Posterior cingulate gyrus (tissue), 11 donors: ENCODE measurements at places on chromosomes 7 and 10.
A peak's percentile ranks its signal among the peaks of the same experiment; 100 is the strongest.

GRCh38 chr7:12303495-12303894 is 92.4 kb downstream of the TMEM106B start:
- DNase-seq, result no peak

- DNase-seq, result no peak
These were observed 21.8 kb downstream of the NKX6-2 start for GRCh38 chr10:132764108-132764507.

- no peak for DNase-seq
These were observed 254.7 kb upstream of the PTER start for GRCh38 chr10:16182144-16182543.

DNA sequence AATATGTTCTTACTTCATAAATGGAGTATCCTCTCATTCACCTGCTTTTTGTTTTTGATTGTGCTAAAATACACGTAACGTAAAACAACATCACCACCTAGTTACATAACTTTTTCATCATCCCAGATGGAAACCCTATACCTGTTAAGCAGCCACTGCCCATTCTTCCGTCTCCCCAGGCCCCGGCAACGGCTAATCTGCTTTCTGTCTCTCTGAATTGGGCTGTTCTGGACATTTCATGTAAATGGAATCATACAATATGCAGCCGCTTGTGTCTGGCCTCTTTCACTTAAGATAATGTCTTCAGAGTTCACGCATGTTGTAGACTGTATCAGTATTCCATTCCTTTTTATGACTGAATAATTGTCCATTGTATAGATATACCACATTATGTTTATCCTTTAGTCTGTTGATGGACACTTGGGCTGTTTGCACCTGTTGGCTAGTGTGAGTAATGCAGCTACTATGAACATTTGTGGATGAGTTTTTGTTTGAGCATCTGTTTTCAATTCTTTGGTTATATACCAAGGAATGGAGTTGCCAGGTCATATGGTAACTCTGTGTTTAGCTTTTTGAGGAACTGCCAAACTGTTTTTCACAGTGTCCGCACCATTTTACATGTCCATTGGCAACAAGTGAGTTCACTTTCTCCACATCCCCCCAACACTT is 14.1 kb upstream of the SUN1 start:
- no peak for DNase-seq

GRCh38 chr10:36943544-36943943 is 181.9 kb upstream of the ANKRD30A start:
- no peak for DNase-seq

GRCh38 chr10:34498821-34499220 is 316.3 kb downstream of the PARD3 start:
- no peak for DNase-seq

- DNase-seq, result no peak
These were observed 319.3 kb upstream of the CACNA2D1 start for GRCh38 chr7:82762880-82763279.

DNA sequence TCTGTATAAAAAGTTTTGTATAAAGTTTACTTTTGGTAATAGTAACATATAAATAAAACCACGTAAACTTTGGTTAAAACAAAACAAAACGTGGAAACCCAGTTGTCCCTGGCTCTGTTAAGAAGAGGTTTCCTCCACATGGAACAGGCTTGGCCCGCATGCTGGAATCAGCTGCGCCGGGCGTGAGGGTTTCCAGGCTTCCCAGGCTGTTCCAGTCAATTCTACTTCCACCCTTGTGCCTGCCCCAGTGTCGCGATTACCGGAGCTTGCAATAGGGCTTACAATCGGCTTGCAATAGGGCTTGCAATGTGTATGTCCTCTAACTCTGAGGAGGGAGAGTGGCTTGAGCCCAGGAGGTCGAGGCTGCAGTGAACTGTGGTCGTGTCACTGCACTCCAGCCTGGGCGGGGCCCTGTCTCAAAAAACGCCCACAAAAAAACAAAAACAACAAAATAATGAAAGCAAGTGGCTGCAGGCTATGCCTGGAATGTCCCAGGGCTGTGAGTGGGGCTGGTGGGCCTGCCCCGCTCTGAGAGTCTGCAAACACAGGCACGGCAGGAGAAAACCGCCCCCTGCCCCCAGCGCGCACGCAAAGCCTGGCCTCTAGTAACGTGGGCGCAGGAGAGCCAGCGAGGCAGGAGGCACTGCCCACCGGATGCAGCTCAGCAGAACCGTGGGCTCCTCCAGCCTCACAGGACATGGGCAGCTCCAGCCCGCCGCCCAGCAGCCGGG is 16.3 kb downstream of the CYP2W1 start:
- no peak for DNase-seq

- no peak for DNase-seq
These were observed 595.0 kb downstream of the ARL4A start for GRCh38 chr7:13282377-13282980.

DNA sequence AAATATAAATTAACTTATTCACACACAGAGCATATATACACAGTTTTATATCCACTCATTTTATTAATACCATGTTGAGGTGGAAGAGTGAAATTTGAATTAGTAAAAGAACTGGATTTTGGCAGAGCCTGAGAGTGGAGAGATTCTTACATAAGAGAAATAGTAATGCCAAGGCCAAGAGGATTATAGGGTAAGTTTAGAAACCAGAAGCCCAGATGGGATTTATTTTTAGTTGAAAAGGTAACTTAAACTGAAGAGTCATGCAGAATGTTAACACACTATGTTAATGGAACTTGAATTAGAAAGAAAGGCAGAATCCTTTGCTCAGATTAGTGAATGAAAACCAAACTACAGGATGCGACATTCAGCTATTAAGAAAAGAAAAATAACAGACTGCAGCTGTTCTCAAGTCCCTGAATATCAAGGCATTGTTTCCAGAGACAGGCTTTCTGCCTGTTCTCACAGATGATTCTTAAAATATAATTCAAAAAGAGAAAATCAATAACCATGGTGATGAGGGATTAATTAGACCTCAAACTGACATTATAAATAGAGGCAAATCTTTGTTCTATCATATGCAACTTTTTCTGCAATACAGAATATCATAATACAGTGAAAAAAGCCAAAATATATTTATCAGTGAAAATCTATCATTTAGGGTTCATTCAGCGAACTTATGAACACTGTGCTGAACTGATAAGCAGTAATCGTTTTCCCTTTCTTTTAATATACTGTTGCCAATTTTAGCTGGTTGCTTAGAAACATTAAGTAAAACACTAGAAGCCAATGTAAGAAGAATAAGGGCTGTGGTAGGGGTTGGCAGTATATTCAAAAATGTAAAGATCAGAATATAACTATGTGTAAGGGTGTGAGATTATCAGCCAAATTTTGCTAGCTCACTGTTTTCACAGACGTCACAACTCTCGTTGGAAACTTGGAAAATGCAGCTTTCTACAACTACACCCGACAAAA is 34.4 kb downstream of the HECTD2 start:
- DNase-seq, result no peak

GRCh38 chr10:22570234-22570633 is 144.1 kb downstream of the PIP4K2A start:
- no peak for DNase-seq

DNA sequence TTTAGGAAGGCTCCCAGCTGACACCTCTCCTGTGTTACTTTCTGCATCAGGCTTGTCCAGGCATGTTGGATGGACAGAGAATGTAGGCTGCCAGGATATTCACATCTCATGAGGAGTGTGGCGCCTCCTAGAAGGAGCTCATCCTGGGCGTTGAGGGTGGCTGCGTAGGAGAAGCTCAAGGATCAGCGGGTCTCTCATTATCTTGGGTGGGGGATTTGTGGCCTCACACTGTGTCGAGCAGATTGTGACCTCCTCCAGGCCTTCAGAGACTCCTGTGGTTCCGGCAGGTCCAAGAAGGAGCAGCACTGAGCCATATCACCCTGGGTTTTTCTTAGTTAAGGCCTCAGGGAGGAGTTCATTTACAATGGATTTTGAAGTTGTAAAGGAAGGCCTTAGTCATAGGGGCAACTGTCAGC is 8.7 kb upstream of the COBL start:
- no peak for DNase-seq

- DNase-seq, result peak; percentile 4
These were observed 43.4 kb downstream of the CAMK2B start for GRCh38 chr7:44281811-44282600.

DNA sequence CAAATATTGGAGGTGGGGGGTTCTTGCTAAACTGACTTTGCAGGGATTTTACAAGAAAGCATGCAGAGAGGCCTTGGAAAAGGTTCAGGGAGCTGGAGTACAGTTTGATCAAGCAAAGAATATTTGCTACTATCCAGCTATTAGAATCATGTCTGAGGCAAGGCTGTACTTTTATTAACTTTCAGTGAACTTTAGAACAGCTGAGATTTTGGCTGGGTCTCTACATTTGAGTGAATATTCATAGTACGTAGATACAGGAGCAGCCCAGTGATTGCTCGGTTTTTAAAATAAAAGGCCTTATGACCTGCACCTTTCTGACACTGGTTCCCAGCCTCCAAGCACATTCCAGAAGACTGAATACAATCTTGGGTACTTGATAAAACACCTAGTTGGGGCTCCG is 496.8 kb upstream of the AKR1E2 start:
- no peak for DNase-seq

- DNase-seq, result no peak
These were observed 118.0 kb downstream of the PRKAG2 start for GRCh38 chr7:151758622-151759540.

DNA sequence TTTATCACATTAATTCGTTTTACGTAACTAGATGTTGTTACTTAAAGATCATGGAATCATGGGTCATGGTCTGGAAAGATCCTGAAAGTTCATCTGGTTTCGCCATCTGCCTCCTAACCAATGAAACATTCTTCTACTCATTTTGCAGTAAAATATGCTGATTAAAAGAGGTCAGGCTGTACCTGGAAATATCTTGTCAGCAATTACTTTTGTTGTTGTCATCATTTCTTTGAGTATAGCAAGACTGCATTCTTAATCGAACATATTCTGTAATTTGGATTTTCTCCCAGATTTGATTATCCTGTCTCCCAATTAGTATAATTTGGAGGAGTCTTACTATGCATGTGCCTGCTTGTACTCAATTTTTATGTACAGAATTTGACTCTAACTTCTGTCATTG is 833.7 kb downstream of the GRM8 start:
- no peak for DNase-seq

DNA sequence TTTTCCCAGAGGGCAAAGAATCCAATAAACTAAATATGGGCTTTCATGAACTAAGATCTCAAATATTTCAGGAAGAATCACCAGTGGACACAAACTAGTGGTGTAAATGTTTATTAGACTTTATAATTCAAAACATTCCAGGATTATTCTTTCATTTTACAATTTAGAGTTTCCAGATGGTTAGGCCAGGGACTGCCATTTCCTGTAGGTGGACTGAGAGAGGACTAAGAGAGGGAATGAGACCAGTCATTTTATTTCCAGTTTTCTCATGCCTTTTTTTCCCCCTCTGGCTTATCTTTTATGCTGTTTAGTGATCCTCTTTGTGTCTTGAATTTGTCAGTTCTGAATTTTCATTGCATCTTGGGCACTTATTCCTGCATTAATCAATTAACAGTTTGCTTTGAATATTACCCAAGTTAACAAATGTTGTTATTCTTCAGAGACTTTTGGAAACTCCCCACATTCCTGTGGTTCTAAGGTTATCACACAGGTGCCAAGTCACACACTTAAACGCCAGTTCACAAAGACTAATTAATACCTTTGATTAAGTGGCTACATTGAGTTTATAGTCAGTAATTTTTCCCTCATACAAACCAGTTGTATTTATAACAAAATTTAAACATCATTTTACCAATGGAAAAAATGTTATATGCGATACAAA is 12.3 kb downstream of the CISD1 start:
- DNase-seq, result no peak

DNA sequence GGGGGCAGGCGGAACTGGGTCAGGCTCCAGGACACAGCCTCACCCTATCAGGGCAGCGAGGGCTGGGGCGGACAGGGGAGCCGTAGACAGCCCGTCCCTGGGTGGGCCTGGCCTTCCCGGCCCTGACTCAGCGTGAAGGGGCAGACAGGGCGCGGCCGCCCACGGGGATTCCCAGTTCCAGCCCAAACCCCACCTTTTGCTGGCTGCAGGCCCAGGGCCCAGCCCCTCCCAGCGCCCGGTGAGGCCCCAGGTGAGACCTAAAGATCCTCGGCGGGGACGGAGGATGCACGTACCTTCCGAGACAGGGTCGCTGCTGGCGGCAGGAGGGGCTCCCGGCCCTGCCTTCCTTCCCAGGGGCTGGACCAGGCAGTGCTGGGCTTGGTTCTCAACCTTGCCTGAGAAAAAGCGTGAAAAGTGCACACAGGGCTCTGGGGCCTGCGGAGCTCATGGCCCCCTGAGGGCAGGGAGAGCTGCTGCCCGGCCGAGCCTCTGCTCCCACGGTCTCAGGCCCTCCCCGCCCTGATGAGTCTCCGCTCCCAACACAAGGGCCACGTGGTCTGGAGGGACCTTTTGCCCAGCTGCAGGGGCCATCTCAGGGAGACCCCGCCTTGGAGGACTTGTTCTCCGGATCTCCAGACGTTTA is 43.9 kb upstream of the DNAJB6 start:
- no peak for DNase-seq

GRCh38 chr7:134290286-134290685 is 26.4 kb downstream of the SLC35B4 start:
- DNase-seq, result no peak

DNA sequence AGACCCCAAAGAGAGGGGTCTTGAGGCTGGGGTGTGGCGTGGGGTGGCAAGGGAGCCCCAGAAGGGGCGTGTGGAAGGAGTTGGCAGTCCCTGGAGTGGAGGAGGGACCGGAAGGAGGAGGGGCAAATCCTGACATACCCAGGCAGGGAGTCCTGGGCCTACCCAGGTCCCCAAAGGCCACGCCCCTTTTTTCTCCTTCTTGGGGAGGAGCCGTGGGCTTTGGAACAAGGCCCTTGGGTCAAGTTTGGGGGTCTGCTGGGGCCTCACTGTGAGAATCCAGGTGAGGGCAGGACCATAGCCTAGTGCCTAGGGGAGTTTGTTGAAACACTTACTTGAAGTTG is 1.2 kb upstream of the SMARCD3 start:
- no peak for DNase-seq

- no peak for DNase-seq
These were observed 718.2 kb downstream of the LRMDA start for GRCh38 chr10:76149602-76150138.

GRCh38 chr7:157347217-157347904 is 10.6 kb downstream of the DNAJB6 start:
- DNase-seq, result no peak

DNA sequence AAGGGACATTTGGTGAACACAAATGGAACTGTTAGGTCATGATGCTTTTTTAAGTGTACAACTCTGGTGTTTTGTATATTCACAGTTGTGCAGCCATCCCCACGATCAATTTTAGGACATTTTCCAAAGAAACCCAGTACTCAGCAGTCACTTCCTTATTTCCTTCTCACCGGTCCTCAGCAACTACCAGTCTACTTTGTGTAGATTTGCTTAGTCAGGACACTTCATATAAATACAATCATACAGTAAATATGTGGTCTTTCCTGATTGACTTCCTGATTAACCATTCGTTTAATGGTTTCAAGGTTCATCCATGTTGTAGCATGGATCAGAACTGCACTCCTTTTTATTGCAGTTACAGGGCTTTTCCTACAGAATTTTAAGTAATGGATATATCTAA is 14.4 kb downstream of the SGPL1 start:
- DNase-seq, result no peak
